Mesenteric fat pad (tissue), 1 donor: ENCODE measurements at places on chromosomes 7 and 10.
A peak's percentile ranks its signal among the peaks of the same experiment; 100 is the strongest.

- DNase-seq, result no peak
Observed at GRCh38 chr10:110508159-110508788, 10.6 kb downstream of the DUSP5 start.

DNA sequence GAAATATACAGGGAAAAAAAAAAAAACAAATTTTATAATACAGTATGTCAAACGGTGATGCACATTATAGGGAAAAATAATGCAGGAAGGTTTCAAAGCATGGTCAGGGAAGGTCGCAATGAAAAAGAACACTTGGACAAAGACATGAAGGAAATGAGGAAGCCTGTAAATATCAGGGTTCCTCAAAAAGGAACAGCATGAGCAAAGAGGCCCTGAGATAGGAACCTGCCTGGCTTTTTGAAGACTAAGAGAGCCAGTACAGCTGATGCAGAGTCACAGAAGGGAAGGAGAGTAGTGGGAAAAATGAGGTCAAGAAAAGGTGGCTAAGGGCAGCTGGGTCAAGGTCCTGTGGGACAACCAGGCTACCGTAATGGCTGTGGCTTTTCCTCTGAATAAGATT is 1.9 kb downstream of the VPS41 start:
- DNase-seq, result no peak

DNA sequence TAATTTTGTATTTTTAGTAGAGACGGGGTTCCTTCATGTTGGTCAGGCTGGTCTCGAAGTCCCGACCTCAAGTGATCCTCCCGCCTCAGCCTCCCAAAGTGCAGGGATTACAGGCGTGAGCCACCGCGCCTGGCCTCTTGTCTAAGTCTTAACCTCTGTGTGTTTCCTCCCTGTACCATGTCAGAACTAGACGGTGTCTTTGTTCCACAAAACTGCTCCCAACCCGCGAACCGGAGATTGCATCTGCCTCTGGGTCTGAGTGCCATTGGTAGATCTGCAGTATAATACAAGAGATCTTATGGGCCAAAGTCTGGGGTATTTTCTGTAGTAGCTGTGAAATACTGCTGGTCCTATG is 1.3 kb upstream of the EEF1AKMT2 start:
- no peak for DNase-seq

GRCh38 chr10:36771725-36772124 is 353.7 kb upstream of the ANKRD30A start:
- no peak for DNase-seq

- DNase-seq, result peak; percentile 79
Observed at GRCh38 chr10:1214882-1215540, 158.8 kb downstream of the WDR37 start.
